ENCODE measurements at places on chromosomes 3 and 15. TPM values are rescaled to one million over a fixed set of nuclear protein-coding genes. Genes with fewer than 3 reads are reported as not detected.
A peak's percentile ranks its signal among the peaks of the same experiment; 100 is the strongest.

GRCh38 chr3:11562277-11562881 lies 81.3 kb downstream of the VGLL4 start:
- DNase-seq, result no peak

DNA sequence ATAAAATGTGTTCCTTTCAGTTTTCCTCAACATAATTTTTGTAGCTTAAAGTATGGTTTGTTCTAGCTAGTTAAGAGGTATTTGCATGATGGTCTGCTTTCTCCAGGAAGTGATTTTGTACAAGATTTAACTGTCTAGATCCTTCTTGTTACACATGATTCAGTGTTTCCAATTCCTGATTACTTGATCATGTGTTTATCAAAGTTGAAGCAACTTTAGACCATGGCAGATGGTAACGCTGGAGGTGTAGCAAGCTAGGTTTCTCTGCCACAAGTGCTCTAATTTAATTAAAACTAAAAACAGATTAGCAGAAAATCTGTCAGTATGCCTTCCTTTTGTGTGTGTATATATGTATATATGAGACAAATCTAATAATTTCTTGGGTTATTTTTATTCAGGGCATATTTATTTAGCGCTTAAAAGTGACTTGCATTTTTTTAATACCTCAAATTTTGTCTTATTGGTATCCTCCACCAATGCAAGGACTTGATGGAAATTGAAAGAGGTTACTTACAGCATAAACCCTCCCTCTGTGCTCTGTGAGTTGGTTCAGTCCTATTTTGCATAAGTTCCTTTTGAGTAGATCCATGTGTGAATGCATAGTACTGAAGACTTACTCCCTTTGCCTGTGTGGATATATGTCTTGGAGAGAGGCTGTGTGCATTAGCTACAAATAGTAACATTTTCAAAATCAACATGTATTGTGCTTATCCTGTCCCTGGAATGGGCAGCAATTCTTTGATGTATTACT lies 157.3 kb upstream of the CGNL1 start:
- no peak for DNase-seq

- no peak for DNase-seq
These were observed 9.2 kb downstream of the CXCR6 start for GRCh38 chr3:45952456-45952855.

GRCh38 chr15:31328428-31328968 lies 1.9 kb downstream of the KLF13 start:
- DNase-seq, result peak; percentile 87

The CCDC39 gene
- total RNA-seq, result not detected

DNA sequence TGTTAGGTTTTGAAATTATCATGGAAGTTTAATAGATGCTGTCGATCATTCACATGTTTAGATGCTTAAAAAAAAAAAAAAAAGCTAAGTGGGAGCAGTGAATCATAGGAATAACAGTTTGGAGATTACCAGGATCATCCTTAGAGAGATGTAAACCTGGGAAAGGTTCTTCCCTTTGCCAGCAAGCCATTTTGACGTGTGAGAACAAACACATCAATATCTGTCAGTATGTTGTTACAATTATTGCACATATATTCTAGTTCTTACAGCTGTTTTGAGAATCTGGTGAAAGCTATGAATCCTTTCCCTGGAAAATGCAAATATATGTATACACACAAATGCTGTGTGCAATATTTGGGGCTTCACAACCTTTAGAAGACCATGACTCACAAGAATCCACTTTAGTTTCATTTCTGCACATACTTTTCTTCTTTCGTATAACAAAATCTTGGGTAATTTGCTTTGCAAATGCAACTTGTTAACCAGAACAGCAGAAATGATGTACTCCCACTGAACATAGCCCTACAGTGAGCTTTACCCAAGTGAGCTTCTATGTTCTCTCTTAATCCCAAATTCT lies 12.0 kb downstream of the NFKBIZ start:
- DNase-seq, result no peak

DNA sequence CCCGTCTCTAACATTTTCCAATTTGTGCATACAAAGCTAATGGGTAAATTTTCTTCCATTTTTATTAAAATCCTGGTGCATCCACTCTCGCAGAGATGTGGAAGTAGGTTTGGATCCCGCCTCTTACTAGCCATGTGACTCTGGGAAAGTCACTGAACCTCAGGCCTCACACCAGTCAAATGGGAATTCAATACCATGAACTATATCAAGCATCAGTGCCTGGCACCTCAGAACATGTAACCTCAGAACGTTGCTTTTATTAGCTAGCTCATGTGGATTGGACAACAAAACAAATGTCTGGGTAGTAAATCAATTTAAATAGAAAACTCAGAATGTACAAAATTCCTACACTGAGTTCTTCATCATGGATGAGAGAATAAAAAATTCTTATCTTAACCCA lies 60.7 kb downstream of the ANXA2 start:
- DNase-seq, result no peak

- DNase-seq, result no peak
These were observed 164.7 kb upstream of the NR2F2 start for GRCh38 chr15:96165775-96166174.

GRCh38 chr3:126947429-126947828 lies 35.5 kb upstream of the PLXNA1 start:
- DNase-seq, result no peak

DNA sequence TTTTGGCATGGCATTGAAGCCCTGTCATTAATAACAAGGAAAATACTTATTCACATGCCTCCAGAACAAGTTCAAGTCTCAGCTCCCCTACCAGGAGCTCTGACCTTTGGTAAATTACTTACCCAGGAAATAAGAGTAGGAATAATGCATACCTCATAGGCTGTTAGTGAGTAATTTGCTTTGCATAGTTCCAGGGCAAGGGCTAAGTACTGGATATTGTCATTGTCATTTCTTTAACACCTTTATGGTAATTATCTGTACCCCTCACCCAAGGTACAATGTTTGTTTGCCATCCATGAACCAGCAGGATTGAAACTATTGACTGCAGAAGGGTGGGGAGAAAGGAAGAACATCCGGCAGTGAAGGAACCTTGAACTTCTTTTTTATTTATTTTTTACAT lies 148.5 kb downstream of the SOX2 start:
- DNase-seq, result no peak

DNA sequence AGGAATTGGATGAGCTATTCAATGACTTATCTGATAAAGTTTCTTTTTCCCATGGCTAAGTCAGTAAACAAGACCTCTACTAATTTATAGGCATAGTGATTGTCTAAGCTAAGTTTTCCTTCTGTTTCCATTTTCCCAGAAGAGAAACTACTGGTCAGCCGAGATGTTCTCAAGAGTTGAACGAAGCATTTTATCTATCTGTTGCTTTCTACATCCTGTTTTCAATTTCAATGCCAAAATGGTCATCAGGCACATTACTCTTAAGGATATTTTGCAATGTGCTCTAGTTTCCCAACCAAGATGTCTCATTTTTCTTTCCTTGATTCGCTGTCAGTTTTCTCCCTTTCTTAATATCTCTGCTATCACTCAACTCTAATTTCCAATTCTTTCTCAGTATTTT lies 228.7 kb downstream of the MBNL1 start:
- DNase-seq, result no peak

The GPR27 gene
- total RNA-seq, result 0.28 TPM

The GXYLT2 gene
- not detected for total RNA-seq

DNA sequence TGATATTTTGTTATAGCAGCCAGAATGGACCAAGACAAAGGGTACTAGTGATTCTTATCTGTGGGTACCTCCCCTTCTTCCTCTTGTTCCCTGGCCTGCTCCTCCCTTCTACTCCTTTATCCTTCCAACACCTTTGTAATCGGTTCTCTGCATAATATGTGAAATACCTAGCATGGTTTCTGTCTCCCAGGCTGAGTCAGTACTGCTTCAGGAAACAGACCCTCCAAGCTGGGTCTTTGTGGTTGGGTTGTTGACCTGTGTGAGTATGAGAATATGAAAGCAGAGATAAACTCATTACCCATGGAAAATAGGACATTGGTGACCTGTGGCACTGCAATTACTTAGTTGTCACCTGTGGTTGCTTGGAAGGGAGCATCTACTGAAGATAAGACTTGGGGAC lies 69.3 kb upstream of the KLF13 start:
- DNase-seq, result no peak

- no peak for DNase-seq
These were observed 166.2 kb downstream of the ADAMTS17 start for GRCh38 chr15:100175406-100176114.

The SSR3 gene
- 81.4 TPM for total RNA-seq

DNA sequence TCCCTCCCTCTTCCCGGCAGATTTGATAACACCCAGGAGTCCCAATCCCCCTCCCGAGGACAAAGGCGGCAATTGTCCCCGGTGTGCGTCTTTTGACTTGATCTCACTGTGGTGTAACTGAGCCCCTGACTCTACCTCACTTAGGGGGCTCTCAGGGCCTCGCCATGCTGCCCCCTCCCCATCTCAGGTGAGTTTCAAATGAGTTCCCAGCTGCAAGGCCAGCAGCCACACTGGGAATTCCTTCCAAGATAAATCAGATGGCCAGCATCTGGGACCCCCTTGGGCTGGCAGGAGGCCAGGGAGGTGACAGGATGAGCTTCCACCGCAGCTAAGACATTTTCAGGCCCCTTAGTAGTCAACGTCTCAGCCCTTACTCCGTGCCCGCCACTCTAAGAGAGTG lies 35.0 kb downstream of the WNT7A start:
- no peak for DNase-seq

The TXNRD3 gene
- total RNA-seq, result 1.7 TPM

The CA12 gene
- total RNA-seq, result not detected

The PAK6 gene
- total RNA-seq, result 1.1 TPM

GRCh38 chr3:48894516-48894915 lies 4.2 kb downstream of the SLC25A20 start:
- no peak for DNase-seq

DNA sequence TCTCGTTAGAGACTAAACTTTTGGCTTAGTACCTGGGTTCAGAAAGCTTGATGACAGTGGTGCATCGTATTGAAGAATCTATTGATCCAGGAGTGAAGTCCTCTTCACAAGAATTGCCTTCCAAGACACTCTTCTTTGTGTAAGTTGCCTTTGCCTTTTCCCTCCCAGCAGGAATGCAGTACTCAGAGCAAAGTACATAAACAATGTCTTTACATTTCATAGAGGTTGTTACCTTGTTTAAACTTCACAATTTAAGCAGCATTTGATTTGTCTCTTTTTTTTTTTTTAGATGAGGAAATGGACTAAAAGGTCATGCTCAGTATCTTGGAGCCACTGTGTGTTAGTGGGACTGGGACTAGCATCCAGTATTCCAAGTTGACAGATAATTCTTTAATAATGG lies 9.9 kb downstream of the RAB7A start:
- DNase-seq, result no peak

The THOC7 gene
- total RNA-seq, result 23.0 TPM

The SPINT1 gene
- 0.54 TPM for total RNA-seq

DNA sequence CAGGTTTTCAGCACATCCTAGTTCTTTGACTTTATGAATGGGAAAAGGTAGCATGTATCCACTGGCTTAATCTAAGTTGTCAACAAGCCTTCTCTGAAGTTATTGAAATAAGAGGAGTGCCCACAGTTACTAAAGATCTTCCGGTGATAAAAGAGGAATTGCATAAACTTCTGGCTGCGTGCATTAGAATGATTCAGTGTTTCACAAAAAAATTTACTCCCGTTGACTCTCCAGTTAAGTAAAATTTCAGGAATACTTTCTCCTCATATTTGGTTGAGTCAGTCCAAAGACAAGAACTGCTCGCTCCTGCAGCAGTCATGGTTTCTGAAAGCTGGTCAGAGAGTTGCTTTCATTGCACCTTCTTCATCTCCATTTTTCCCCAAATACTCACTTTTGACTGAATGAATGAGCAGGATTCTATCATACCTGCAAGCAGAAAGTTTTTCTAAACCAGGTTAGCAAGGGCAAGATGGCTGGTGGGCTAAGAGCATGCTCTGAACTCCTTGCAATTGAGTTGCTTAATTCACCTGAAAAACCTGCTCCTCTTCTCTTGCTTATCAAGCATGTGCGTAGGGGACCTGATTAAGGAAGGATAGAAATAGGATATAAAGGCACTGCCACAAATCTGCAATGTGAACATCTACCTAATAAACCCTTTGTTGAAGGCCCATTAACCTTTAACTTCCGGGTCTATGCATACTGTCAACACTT lies 64.2 kb upstream of the TIMP4 start:
- DNase-seq, result no peak

DNA sequence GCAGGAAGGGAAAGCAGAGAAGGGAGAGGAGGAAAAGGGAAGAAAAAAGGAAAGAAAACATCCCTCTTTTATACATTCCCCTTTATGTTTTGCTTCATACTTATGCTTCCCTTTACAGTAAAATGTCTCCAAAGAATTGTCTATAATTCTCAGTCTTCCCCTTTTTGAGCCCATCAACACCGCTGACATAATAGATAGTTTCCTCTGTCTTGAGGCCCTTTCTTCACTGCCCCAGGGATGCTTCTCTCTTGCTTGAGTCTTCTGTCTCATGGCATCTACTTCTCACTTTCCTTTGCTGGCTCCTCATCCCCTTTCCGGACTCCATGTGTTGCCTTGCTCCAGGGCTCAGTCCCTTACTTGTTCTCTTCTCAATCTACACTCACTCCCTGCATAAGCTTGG lies 99.7 kb upstream of the DAZL start:
- DNase-seq, result no peak

DNA sequence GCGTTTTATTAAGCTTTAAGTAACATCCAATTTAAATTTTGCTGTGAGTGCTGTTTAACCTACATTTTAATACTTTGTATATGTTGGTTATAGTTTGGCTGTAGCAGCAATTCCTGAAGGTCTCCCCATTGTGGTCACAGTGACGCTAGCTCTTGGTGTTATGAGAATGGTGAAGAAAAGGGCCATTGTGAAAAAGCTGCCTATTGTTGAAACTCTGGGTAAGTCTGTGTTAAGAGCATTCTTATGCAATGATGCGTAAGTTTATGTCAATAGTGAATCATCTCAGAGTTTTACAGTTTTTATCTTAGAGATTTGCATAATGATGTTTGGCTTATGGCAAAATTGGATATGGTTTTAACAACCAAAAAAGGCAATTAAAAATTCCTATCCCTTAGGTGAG lies 62.7 kb downstream of the ASTE1 start:
- no peak for DNase-seq

The CPNE9 gene
- total RNA-seq, result 0.60 TPM

GRCh38 chr3:70606018-70606417 lies 293.6 kb upstream of the MDFIC2 start:
- DNase-seq, result no peak
